Esophagus mucosa (tissue), 1 donor: ENCODE measurements at places on chromosomes 1 and 21. TPM values are rescaled to one million over a fixed set of nuclear protein-coding genes. Genes with fewer than 3 reads are reported as not detected.
A peak's percentile ranks its signal among the peaks of the same experiment; 100 is the strongest.

DNA sequence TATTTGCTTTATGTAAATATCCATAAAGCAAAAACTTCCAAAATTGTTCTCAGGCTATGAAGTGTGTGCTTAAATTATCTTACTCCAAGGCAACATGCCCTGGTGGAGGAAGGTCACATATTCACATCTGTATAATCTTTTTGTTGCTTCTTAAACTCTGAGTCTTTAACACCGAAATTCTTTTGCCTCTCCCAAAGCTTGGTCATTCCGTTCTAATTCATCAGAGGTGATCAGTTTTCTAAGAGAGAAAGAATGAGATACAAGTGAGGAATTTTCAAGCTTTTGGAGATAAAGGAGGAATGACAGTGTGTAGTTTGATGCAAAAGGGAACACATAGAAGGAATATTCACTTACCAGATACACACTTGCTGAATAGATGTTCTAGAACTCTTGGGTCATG lies 561.7 kb downstream of the LTN1 start:
- ATAC-seq: no peak

DNA sequence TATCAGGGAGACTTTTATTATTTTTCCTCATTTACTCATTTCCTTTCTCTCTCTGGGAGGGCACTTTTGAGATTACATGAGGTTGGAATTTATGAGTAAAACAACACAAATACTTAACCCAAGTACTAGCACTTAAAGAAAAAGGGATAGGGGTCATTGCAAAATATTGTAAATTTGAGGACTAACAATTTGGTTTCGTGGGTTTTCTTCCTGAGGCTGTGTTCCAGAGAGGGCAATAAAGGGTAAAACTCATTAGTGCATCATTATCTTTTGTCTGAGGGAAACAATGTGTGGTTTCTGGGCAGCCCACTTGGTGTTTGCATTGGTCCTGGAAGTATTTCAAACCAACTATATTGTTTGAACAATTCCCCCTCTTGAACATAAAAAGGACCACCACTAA lies 96.5 kb downstream of the GREM2 start:
- no peak for ATAC-seq

GRCh38 chr1:237717106-237717505 lies 173.6 kb downstream of the ZP4 start:
- no peak for ATAC-seq

GRCh38 chr1:13878451-13878850 lies 178.5 kb downstream of the PRDM2 start:
- ATAC-seq: no peak

DNA sequence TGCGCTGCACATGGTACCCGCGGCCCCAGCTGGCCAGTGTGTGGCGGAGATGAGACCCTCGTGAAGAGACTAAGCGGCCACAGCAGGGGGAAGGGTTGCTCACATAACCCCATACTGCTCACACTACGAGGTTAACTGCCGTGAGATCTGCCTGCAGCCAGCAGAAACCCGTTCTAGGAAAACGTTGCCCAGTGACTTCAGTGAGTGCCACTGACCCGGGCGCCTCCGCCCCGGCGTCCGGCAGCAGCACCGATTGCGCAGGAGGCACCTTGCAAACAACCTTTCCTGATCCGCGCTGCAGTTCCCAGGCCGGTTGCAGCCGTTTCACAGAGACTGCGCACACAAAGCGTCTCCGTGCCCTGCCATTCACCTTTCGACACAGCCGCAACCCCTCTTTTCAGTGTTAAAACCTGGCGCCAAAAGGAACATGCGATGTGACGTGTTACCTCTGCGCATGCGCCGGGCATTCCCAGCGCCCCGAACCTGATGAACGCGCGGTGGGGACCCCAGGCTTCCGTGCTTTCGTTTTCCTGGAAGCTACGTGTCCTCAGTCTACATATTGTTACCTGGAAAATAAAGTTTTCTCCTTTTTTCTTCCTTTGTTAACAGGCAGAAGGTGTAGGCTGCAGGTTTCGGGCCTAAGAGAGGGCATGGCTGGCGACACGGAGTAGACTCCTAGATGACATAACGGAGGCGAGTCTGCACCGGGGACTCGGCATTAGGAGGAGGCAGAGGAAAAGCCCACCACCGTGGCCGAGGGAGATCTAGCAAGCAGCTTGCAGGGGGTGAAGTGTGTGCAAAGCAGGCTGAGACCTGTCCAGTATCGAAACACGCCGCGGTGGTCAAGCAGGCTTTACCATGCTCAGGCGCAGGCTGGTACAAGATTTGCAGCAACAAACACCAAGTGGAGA lies 8.9 kb downstream of the VPS26C start:
- ATAC-seq: peak; percentile 85

- ATAC-seq: no peak
Observed at GRCh38 chr1:61626816-61627215, 98.1 kb downstream of the TM2D1 start.

- ATAC-seq: no peak
Observed at GRCh38 chr1:107795441-107795840, 169.5 kb downstream of the VAV3 start.

- peak; percentile 14 for ATAC-seq
Observed at GRCh38 chr1:23217421-23218115, at the start of gene HTR1D. Gene HTR1D (minus strand): TSS chr1:23217502. CDS start chr1:23194219, 23,283 bp downstream.

DNA sequence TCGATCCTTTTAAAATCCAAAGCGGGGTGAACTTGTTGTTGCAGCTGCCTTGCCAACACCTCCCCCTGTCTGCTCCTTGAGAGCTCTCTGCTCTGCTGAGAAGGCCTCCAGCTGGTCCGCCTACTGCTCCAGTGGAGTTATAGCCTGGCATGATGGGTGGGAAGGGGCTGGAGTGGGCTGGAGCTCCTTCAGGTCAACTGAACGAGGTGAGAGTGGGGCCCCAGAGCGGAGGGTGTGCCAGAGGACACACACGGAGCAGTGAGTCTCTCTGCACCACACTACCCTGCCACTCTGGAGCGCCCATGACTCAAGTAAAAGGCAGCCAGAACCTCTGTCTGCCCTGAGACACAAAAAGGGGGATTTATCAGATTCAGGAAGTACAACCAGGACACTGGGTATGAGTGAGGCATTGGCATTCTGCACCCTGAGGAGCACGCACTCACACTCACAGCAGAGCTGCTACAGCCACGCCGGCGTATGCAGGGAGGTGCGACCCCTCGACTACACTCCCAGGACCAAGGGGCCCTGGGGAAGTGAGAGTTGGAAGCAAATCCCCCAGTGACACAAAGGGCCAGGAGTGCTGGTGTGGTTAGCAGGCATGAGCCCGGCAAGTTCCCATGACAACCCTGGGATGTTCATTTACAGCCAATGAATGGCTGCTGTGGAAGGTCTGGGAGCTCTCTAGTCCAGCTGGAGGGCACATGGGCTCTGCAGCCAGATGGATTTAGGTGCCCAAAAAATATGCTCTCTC lies 28.0 kb upstream of the EVA1B start:
- peak; percentile 57 for ATAC-seq

- peak; percentile 54 for ATAC-seq
Observed at GRCh38 chr1:205505791-205506190, 1.3 kb downstream of the CDK18 start.

DNA sequence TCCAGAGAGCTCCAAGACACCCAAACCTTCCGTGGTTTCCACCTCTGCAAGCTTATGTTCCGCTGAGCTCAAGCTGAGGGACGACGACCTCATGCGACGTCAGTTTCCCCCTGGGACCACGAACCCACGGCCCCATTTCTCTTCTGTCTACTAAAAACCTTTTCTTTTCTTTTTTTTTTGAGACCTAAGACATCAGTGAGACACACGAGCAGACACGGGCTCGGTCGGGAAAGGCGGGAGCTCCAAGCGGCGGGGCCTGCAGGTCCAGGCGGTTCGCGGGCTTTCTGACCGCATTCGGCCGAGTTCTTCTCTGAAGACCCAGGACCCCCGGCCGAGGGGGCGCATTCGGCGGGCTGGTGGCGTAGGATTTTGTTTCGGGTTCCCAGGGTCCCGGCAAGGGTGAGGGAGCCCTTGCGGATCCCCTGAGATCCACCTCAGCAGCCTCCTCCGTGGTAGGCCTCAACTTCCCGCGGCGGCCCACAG lies 402 bp downstream of the C21orf58 start:
- no peak for ATAC-seq

- ATAC-seq: no peak
Observed at GRCh38 chr1:64199154-64199553, 4.3 kb upstream of the UBE2U start.

GRCh38 chr1:160539990-160540858 lies 17.2 kb upstream of the SLAMF6 start:
- peak; percentile 58 for ATAC-seq

- no peak for ATAC-seq
Observed at GRCh38 chr1:44225761-44226160, 12.5 kb downstream of the DMAP1 start.

DNA sequence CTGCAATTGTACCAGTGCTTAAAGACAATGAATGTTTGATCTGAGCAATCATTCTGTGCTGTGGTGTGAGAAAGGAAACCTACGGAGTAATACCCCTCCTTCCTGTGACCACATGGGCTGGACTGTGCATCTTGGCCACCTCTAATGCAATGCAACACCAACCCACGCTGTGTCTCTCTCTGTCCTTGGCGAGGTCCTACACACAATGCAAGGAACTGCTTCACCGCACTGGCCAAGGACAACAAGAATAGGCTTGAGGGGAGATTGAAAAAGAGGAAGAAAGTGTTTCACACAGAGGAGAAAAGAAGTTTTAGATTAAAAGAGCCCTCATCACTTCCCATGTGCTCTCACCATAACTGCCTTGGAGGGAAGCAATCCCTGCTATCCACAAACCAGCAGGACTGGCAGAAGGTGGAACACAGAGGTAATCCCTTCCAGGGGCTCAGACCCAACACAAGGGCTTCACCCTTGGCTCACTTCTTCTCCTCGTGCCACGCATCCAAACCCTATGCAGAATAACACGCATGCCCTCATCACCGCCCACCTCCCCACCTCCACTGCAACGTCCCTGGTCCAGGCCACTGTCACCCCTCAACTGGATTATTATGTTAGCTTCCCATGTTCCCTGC lies 112.5 kb upstream of the ERG start:
- ATAC-seq: peak; percentile 11

GRCh38 chr1:200659269-200659668 lies 10.4 kb downstream of the DDX59 start:
- ATAC-seq: peak; percentile 85

DNA sequence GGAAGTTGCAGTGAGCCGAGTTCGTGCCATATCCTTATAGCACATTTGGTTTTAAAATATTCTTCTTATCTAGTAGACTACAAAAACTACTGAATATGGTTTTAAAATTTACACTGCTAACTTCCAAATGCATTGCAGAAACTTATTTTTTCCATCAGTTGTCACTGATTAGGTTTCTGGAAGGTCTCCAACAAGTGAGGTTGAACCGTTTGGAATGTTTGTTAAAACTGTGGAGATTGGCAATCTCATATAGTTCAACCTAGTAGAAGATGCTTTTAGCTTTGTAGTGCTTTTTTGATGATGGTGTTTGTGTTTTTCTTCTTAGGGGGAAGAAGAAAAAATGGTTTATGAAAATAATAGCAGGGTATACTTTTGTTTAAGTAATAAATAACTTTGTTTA lies 12.9 kb downstream of the CENPF start:
- no peak for ATAC-seq

DNA sequence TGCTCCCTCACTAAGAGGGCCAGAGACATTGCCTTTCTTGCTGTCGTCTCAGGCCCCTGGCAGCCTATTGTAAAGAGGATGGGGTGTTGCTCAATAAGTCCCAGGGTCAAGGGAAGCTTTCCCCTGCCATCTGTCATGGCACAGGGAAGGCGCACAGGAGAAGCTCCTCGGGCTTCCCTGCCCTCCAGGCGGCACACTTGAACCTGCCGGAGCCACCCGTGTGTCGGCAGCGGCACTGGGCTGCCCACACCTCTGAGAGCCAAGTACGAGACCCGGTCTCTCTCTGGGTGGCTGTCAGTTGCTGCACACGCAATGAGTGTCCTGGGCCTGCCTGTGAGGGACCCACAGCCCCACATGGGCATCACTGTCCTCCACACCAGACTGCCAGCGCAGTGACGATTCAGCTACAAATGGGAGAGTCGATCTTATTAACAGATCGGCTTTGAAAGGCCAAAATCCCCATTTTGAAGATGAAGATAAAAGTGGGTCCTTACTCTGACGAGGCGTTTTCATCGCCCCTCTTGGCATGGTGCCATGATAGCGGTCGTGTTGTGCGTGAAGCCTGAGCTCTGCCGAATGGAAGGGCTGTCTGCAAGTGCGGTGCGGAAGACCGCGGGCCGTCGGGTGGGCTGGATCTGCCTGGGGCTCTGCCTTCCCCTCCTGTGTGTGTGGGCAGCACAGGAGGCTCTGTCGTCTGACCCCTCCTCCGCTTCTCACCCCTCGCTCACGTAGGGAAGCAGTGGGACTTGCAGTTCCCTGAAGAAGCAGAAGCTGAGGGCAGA lies 29.2 kb upstream of the PDXK start:
- ATAC-seq: no peak

OR10J5 gene
- total RNA-seq: not detected

PGBD2 gene
- total RNA-seq: 4.5 TPM

TNFRSF1B gene
- total RNA-seq: 4.1 TPM

VASH2 gene
- total RNA-seq: 0.36 TPM

NEGR1 gene
- total RNA-seq: 0.16 TPM

COL6A2 gene
- total RNA-seq: 20.5 TPM

KRTAP21-1 gene
- total RNA-seq: not detected

CELSR2 gene
- 41.6 TPM for total RNA-seq

RPE65 gene
- total RNA-seq: not detected

SLC1A7 gene
- not detected for total RNA-seq

TLCD4 gene
- 0.32 TPM for total RNA-seq

GMEB1 gene
- total RNA-seq: 11.1 TPM
